ENCODE measurements at places on chromosomes 11 and 22. TPM values are rescaled to one million over a fixed set of nuclear protein-coding genes. Genes with fewer than 3 reads are reported as not detected.

Gene MS4A4E
- total RNA-seq: 1.1 TPM

GRCh38 chr11:75333807-75334140 lies 17.7 kb downstream of the ARRB1 start:
- no peak for DNase-seq

DNA sequence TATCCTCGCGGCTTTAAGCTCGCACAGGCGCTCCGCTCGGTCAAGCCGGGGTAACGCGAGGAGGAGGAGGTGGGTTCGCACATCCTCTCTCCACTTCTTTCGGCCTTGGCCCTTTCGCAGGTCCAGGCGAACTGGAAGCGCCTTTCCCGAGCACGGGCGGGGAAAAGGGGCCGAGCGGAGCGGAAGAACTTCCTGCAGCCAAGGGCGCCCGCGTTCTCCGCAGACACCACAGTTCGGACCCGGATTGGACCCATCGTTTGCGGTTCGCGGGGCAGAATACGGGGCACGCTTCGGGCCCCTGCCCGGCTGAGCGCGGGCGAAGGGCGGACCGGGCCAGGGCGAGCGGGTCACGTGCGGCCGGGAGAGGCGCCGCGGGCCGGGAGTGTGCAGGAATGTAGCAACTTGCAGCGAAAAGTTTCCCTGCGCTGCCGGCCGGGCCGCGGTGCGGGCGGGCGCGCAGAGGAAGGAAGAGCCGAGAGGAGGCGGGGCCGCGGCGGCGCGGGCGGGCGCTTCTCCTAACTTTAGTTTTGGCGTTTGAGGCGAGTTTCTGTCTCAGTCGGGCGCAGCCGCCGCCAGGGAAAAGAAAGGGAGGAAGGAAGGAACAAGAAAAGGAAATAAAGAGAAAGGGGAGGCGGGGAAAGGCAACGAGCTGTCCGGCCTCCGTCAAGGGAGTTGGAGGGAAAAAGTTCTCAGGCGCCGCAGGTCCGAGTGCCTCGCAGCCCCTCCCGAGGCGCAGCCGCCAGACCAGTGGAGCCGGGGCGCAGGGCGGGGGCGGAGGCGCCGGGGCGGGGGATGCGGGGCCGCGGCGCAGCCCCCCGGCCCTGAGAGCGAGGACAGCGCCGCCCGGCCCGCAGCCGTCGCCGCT lies at the start of gene YAP1:
Gene YAP1 (plus strand): TSS at position 552 of the 865 bp plus-strand sequence. CDS start 402 bp downstream, outside the sequence.
- DNase-seq: peak; percentile 93

GRCh38 chr11:76167590-76167989 lies 38.7 kb downstream of the WNT11 start:
- no peak for DNase-seq

DNA sequence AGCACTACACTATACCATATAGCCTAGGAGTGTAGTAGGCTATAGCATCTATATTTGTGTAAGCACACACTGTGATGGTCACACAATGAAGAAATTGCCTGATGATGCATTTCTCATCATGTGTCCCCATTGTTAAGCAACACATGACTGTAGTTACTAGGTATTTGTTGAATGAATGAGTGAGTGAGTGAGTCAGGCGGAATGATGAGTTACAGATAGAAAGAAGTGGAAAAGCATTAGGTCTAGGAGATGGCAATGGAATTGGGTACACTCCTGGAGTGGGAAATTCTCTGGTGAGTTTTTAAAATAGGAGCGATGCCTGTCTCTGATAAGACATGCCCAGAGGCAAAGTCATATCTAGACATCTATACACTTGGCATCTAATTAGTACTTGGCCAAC lies 160.5 kb upstream of the TBCEL start:
- no peak for DNase-seq

Gene TTC28
- 12.2 TPM for total RNA-seq

GRCh38 chr22:32761251-32761903 lies 40.1 kb upstream of the TIMP3 start:
- DNase-seq: no peak

DNA sequence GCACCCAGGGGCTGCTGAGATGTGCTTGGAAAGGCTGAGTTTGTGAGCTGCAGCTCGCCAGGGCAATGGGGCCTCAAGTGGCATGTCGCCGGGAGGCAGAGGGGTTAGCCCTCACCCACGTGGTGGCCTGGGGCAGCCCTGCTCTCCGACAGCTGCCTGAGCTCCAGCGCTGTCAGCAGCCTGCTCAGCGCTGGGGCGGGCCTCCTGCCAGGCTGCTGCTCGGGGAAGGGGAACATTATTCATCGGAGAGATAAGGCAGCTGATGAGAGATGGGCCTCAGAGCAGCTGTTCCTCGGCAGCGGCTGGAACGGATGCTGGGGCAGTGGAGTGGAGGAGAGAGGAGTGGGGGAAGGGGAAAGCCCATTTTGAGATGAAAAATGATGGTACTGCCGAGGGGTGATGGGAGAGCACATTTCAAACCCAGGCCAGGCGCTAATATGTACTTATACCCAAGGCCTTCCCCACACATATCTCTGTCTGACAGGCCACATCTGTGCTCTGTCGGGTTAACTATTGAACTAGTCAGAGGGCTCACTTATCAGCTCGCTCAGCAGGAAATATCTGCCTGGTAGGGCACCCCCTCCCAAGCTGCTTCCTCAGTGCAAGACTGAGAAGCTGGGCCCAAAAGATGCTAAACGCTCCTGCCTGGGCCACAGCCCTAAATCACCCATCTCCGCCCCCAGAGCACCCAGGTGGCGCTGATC lies 79.5 kb downstream of the TIMP3 start:
- DNase-seq: peak; percentile 93

DNA sequence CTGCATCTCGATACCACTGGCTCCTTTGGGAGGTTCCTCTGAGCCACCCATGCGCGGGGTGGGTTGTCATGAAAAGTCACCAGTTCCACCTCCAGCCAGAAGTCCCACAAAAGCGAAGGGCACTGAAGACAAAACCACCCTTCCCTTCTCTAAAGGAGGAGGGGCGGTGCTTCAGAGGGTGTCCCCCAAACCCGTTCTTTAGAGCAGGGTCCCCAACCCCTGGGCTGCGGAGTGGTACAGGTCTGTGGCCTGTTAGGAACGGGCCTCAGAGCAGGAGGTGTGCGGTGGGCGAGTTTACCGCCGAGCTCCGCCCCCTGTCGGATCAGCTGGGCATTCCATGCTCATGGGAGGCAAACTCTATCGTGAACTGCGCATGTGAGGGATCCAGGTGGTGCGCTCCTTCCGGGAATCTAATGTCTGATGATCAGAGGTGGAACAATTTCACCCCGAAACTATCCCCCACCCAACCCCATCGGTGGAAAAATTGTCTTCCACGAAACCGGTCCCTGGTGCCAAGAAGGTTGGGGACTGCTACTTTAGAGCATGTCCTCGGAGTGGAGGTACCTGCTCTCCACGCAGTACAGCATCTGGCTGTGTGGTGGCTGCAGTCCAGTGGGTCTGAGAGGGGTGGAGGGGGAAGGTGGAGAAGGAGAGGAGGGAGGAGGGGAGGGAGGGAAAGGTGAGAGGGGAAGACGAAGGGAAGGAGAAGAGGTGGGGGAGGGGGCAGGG lies 72.9 kb upstream of the SEPTIN5 start:
- no peak for DNase-seq

Gene ARHGEF17
- 51.5 TPM for total RNA-seq

DNA sequence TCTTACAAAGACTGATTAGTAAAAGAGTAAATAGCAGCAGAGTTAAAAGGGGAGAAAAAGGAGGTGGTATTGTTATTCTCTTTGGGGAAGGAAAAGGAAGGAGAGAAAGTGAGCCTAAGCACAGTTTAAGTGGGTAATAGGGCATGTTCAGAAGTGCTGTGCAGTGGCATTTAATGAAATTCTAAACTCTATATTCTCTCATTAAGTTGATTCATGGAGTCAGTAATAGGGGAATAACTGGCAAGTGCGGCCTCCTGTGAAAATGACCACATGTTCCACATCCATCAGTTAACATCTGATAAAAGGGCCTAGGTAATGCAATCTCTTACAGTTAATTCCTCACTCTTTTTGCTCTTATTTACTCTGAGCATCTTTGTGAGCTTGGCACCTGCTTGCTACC lies 516.7 kb downstream of the JRKL start:
- DNase-seq: no peak

Gene GRM5
- total RNA-seq: 0.13 TPM

Gene SSTR3
- total RNA-seq: not detected

DNA sequence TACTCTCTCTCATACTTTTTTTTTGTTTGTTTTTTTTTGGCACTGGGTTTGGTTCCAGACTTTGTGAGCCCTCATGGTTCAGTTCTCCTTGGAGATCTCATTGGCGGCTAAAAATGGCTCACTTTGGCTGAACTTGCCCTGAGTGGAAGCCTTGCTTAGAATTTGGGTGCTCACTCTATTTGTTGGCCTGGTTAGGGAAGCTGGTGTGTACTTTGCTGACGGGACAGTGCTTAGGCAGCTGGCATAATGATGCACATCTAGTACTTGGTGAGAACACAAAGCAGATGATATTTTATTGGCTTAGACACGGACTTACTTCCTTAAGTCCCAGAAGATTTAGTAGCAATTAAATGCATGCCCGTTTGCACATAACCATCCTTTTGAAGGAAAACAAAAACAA lies 66.5 kb upstream of the GRAMD1B start:
- no peak for DNase-seq

Gene CNIH2
- not detected for total RNA-seq

Gene CARNS1
- 15.0 TPM for total RNA-seq

DNA sequence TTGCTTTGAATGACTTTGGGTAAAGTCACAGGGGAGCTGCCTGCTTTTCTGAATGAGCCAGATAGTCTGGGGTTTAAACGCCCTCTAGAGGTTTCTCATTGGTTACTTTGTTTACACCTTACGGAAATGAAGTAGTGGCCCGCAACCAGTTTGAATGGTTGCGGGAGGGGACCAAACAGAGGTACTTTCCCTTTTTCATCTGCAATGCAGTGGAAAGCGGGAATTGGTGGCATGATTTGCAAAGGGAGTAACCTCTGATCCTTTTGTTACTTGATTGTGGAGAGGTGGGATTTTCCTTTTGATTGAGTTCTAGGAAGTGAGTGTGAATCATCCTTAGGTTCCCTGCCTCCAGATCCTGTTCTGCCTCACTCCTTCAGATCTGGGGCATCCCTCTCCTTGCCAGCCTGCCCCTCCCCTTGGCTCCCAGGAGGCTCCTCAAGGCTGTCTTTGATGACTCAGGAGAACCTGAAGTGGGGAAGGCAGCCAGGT lies 15.9 kb upstream of the GLYATL1 start:
- DNase-seq: no peak

- no peak for DNase-seq
Observed at GRCh38 chr11:86720546-86720945, 48.1 kb upstream of the ME3 start.

Gene KDELR3
- total RNA-seq: 3.1 TPM

DNA sequence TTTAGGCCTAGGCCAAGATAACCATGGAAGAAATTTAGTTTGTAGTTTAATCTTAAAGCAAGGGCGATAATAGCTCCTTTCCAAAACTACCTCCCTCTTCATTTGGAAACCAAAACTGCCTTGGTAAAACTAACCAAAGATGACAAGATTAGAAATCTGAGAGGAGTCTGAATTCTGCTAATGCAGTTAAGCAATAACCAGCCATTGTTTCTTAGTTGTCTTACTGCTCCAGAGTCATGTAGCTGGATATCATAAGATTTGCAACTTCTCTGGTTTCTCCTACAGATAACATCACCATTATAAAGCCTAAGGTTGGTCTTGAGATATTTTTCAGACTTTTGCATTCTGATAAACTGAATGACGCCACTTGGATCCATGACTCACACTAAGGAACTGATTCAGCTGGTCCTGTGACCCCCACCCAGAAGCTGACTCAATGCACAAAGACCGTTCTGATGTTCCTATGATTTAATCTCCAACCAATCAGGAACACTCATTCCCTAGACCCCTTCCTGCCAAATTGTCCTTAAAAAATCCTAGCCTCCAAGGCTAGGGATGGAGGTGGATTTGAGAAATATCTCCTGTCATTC lies 200.8 kb downstream of the LUZP2 start:
- no peak for DNase-seq

Gene TMEM109
- 82.2 TPM for total RNA-seq

Gene RAB3IL1
- 10.8 TPM for total RNA-seq

DNA sequence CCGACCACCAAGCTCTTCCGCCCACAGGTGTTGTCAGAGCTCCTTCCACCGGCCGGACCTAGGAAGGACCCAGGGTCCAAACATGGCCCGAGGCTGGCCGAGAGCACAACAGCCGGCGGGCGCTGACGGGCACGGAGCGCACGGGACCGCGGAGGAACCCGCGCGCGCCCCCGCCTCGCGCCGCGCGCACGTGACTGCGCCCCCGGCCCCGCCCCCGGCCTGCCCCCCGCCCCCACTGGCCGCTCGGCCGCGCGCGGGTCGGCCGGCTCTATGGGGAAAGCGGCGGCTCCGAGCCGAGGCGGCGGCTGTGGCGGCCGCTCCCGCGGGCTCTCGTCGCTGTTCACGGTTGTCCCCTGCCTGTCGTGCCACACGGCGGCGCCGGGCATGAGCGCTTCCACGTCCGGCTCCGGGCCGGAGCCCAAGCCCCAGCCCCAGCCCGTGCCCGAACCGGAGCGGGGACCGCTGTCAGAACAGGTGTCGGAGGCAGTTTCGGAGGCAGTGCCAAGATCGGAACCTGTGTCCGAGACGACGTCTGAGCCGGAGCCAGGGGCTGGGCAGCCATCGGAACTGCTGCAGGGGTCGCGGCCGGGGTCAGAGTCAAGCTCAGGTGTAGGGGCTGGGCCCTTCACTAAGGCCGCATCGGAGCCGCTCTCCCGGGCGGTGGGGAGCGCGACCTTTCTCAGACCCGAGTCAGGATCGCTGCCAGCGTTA lies at the start of gene OSBP2:
Gene OSBP2 (plus strand): TSS at position 235 of the 711 bp plus-strand sequence. CDS start 36 bp downstream, at position 271.
- peak; percentile 64 for DNase-seq

GRCh38 chr11:82546661-82547557 lies 186.8 kb downstream of the FAM181B start:
- DNase-seq: no peak

- no peak for DNase-seq
Observed at GRCh38 chr22:46363611-46364321, 28.3 kb downstream of the TRMU start.

Gene CHRM4
- total RNA-seq: not detected

GRCh38 chr22:26903030-26903856 lies 245.9 kb downstream of the MIAT start:
- DNase-seq: no peak

- DNase-seq: no peak
Observed at GRCh38 chr22:18079706-18080233, 2.0 kb downstream of the PEX26 start.

- no peak for DNase-seq
Observed at GRCh38 chr11:132640952-132641351, 891.3 kb downstream of the OPCML start.

DNA sequence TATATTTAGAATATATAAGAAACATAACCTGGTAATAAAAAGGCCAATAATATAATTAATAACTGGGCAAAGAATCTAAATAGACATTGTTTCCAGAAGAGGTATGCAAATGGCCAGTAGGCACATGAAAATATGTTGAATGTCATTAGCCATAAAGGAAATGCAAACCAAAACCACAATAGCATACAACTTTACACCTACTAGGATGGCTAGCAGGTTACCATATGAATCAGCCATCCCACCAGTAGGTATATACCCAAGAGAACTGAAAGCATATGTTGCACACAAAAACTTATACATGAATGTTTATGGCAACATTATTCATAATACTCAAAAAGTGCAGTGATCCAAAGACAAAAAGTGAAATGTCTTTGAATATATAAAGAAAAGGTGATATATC lies 2.7 kb upstream of the OR2D2 start:
- DNase-seq: no peak

Gene OR51E2
- 0.13 TPM for total RNA-seq

Gene TSKU
- total RNA-seq: 17.2 TPM
